ENCODE measurements at places on chromosomes 13 and 19.
A peak's percentile ranks its signal among the peaks of the same experiment; 100 is the strongest.

DNA sequence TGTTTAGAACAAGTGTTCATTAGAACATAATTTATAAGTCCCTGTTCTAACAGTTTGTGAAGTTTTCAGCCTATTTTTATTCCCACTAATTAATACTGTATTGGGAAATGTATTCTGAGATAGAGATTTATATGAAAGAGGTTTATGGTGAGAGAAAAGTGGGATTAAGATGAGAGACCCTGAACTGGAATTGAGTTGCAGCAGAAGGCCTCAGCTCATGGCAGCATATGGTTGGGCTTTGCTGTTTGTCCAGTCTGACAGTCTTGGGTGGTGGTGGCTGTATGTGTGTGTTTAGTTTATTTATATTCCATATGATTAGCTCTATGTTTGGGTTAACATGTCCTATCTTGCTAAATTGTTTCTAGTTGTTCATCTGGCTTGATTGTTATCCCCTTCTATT lies 575.1 kb downstream of the SLITRK5 start:
- no peak for DNase-seq

GRCh38 chr19:43470288-43470687 lies 4.9 kb upstream of the LYPD3 start:
- DNase-seq: no peak

- no peak for DNase-seq
Observed at GRCh38 chr19:15584541-15585115, 30.4 kb upstream of the CYP4F8 start.

DNA sequence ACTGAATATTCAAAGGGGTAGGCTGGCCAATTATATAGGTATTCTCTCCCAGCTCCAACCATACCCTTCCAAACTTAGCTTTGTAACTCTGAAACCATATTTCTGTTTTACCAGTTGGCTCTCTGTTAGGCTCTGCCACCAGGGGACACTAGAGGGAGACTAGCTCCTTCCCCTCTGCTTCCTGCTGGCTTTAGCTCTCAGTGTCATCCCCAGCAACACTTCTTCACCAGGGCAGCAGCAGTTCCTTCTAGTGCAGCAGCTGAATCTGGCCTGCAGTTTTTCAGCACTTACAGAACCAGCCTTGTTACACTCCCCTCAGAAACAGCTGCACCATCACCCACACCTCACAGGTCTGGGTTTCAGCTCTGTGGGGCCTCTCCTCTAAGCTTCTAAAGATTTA lies 51.0 kb upstream of the DOCK9 start:
- DNase-seq: peak; percentile 47

DNA sequence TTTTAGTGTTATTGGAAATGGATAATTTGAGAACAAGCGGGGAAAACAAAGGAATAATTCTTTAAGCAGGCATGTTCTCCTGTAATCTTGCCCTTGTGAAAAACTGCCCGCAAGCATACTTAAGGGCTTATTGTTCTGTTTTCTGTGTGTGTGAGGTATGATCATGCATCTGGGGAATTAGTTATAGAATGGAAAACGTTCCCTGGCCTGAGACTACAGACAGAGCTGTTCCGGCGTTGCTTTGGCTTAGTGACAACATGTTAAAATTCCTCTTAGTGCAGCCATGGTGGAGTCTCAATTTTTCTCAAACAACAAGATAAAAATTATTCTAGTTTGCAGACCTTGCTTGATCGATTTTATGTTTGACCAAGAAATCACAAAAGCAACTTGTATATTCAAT lies 560.2 kb upstream of the SPRY2 start:
- no peak for DNase-seq

- no peak for DNase-seq
Observed at GRCh38 chr13:66461021-66461420, 769.1 kb downstream of the PCDH9 start.

GRCh38 chr13:24700539-24700938 lies 20.3 kb downstream of the ATP12A start:
- DNase-seq: no peak
